Fibroblast of pulmonary artery (primary cell): ENCODE measurements at places on chromosomes 1 and 21.

- no peak for DNase-seq
Measured at GRCh38 chr1:194629011-194629410, 1442.6 kb upstream of the B3GALT2 start.

DNA sequence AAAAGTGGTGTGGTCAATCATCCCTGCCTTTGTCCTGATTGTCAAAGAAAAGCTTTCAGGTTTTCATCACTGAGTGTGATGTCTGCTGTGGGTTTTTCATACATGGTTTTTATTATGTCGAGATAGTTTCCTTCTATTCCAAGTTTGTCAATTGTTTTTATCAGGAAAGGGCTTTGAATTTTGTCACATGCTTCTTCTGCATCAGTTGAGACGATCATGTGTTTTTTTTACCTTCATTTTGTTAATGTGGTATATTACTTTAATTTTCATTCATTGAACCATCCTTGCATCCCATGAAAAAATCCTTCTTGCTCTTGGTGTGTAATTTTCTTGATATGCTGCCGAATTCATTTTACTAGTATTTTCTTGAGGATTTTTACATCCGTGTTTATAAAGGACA is 15.5 kb downstream of the PRKCZ start:
- no peak for DNase-seq

DNA sequence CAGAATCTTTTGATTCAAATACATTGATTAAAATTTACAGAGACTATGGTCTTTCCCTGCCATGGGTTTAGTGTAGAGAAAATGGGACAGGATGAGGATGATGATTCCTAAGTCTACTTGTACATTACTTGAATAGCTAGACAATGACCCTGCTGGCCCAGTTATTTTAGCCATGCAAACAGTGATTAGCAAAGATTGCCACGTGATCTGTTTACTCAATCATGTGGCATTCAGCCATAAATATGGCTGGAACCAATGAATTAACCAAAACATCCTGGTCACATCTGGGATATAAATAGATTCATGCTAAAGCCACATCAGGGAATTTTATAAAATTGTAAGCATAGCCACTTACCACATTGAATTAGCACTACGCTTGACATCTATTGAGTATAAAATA is 167.3 kb downstream of the PBX1 start:
- peak; percentile 85 for DNase-seq

GRCh38 chr1:56972976-56973375 is 7.2 kb upstream of the C8B start:
- no peak for DNase-seq

DNA sequence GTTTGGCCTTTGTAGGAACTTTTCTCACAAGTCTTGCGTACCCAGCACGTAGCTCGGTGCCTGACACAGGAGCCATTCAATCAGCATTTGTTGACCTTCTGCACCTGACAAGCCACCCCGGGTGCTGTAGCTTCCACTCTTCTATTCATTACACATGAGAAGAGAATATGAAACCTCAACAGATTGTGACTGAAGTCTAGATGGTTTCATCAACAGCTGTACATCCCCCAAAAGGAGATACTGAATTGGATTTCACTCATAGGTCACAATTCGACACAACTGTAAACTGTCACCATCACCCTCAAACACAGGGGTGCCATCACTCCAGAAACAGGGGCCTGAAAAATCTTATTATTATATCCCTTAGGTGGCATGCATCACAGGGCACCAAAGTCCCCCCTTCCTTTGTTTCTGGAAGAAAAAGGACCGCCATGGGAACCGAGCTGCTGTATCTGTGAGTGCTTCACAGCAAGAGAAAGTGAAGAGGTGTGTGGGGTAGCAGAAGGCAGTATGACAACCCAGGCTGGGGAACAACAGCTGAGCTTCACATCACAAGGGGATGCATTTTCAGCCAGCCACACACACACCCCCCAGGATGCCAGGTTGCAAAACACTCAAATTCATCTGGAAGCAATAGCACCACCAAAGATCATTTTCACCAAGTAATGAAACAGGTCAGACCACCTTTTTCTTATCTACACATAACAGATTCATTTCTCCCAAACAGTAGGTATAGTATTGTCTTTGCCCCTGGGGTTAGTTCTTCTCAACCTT is 225.7 kb downstream of the TOMM20 start:
- no peak for DNase-seq

GRCh38 chr1:204426971-204427701 is 15.5 kb upstream of the PPP1R15B start:
- no peak for DNase-seq

- no peak for DNase-seq
Measured at GRCh38 chr1:76191561-76191960, 117.0 kb downstream of the ST6GALNAC3 start.

DNA sequence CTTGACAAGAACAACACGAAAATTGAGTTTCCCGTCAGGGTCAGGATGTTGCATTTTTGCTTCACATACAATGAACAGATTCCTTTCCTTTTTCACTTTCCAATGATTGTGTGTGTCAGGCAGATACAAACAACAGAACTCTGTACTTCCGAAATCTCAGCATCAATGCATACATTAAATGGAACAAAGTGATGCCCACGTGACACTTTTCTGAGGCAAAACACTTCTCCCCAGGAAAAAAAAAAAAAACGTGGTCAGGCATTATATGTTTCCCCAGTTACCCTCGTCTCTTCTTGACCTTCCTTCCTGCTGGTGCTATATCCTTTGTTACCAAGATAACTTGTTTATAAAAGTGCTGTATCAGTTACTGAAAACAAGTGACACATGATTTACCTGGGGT is 181.8 kb downstream of the ZNF281 start:
- peak; percentile 3 for DNase-seq

GRCh38 chr1:9784508-9785133 is 39.1 kb downstream of the CLSTN1 start:
- peak; percentile 75 for DNase-seq

DNA sequence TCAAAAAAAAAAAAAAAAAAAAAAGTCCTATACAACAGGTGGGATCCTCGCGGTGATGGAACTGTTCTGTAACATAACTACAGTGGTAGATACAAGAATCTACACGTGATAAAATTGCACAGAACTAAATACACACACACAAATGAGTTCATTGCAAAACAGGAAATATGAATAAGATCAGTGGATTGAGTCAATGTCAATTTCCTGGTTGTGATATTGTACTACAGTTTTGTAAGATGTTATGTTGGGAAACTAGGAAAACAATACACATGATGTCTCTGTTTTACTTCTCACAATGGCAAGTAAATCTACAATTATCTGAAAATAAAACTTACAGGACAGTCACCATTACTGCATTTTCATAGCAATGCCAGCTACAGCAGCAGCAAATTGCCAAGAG is 59.8 kb downstream of the ITGB3BP start:
- peak; percentile 96 for DNase-seq

DNA sequence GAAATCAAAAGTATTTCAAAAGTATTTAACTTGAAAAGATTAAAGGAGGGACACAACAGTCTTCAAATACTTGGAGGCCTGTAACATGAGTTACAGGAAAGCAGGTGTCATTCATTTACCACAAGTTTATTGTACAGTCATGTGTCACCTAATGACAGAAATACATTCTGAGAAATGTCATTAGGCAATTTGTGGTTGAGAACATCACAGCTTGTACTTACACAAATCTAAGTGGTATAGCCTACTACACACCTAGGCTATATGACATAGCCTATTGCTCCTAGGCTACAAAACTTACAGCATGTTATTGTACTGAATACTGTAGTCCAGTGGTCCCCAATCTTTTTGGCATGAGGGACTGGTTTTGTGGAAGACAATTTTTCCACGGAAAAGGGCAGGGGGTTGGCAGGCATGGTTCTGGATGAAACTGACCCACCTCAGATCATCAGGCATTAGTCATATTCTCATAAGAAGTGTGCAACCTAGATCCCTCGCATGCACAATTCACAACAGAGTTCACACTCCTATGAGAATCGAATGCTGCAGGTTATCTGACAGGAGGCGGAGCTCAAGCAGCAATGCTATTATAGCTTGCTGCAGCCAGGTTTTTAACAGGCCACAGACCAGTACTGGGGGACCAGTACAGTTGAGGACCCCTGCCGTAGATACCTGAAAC is 25.0 kb upstream of the PHTF1 start:
- no peak for DNase-seq

- DNase-seq: no peak
Measured at GRCh38 chr1:202659974-202660373, 50.3 kb downstream of the SYT2 start.

GRCh38 chr1:232227306-232227705 is 402.6 kb downstream of the SIPA1L2 start:
- DNase-seq: peak; percentile 3

DNA sequence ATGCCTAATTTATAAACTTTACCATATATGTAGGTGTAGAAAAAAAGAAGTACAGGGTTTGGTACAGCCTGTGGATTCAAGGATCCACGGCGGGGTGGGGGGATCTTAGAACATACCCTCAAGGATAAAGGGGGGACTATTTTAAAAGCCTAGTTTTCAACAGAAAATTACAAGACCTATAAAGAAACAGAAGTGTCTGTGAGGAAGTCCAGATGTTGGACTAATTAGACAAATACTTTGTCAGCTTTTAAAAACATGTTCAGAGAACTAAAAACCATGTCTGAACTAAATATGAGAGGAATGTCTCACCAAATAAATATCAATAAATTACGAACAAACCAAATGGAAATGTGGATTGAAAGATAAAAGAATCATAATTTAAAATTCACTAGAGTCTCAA is 51.6 kb downstream of the TRMT1L start:
- no peak for DNase-seq

GRCh38 chr1:235454021-235454420 is 50.2 kb downstream of the B3GALNT2 start:
- no peak for DNase-seq

- DNase-seq: no peak
Measured at GRCh38 chr21:29669416-29669815, 270.4 kb downstream of the GRIK1 start.

DNA sequence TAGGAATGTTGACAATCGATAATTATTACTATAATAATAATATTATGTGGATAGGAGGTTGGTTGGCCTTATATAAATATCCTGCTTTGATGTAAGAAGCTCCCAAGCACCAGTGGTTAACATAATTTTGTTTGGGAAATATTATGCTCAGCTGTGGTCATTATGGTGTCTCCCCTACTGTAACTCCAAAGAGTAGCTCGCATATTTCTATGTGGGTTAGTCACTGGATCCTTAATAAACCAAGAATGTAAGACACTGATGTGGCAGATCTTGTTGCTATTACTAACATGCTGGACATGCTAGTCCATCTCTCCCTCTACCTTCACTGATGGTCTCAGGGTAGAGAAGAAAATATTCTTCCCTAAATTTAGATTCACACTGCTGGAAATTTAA is 79.2 kb upstream of the RALGPS2 start:
- DNase-seq: no peak

DNA sequence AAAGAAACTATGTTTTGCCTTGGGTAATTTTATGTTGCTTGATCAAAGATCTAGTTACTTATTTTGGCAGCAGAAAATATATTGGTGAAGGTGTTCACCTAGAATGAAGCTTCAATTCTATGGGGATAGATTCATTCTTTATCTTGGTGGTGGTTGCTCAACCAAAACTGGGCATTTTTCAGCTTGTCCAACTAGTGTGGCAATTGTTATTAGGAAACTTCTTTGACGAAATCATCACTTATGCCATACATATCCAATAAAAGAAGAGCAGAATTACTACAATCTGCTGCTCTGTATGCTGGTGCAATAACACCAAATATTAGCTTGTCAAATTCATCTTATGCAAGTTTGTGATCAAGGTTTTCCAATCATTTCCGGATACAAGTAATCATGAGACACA is 26.8 kb upstream of the TMPRSS15 start:
- no peak for DNase-seq

DNA sequence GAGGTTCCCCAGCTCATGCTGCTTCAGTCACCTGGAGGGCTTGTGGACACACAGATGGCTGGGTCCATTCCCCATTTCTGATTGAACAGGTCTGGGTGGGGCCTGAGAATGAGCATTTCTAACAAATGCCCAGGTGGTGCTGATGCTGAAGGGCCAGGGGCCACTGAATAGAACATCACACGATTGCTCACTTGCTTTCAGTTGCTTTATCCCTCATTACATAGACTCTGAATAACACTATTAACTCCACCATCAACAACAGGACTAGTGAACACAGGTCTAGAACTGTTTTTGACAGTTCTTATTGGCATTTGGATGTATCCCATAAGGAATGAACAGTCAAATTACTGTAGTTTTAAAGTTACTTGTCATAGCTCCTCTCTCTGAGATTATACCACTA is 12.1 kb downstream of the TRAPPC10 start:
- no peak for DNase-seq

- no peak for DNase-seq
Measured at GRCh38 chr1:229223498-229223897, 47.4 kb upstream of the RAB4A start.

DNA sequence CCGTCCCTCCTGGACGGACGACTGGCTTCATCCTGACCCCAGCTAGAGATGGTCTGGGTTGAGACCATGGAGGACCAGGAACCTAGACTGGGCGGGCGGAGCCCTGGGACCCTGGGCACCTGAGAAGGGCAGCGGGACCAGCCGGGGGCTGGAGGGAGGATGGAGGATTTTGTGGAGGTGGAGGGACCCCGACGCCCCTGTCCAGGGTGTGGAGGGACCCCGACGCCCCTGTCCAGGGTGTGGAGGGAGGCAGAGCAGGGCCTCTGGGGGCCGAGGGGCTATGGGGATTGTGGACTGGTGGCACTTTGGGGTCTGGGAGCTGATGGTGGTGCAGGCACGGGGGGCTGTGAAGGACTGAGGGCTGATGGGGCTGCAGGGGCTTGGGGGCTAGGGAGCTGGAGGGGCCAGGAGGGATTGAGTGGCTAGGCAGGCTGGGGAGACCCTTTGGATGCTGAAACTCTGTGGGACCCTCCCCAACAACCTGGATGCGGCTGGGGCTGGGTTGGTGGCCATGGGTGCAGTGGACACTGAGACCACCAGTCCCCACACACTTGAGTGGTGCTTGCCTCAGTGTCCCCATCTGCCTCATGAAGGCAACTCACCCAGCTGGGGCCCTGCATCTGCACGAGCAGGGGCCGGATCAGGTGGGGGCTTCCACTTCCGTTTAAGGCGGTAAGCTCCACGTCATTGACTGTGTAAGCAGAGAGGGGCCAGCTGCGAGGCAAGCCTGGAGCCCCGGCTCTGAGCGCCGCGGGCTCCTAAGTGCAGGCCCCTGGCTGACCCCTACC is 7.4 kb downstream of the GJC2 start:
- no peak for DNase-seq

GRCh38 chr1:41278076-41278475 is 36.0 kb upstream of the SCMH1 start:
- no peak for DNase-seq

GRCh38 chr1:22509815-22510214 is 53.5 kb upstream of the EPHA8 start:
- DNase-seq: no peak

DNA sequence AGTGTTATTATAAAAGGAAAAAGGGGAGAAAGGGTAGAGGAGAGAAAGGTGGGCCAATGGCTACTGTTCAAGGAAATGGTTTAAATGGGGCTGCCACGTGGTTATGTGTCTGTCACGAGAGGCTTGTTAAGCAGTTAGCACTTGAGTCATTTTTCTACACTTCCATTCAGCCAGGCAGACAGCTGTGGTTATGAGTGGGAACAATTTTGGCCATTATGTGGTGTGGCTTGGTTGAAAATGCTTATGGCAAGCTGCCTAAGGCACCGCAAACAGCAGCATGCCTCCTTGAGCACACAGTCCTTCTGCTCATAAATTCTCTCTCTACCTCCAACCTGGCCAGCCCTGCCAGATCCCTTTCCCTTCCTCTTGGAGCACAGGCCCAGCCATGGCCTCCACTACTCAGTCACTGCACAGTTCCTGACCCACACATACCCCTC is 3.2 kb upstream of the SRM start:
- no peak for DNase-seq
